ENCODE measurements at places on chromosomes 5 and 9. TPM values are rescaled to one million over a fixed set of nuclear protein-coding genes. Genes with fewer than 3 reads are reported as not detected.

Gene PTGS1
- 1.7 TPM for total RNA-seq

Gene CYLC2
- not detected for total RNA-seq

Gene TNC
- 29.6 TPM for total RNA-seq

Gene PCDHAC1
- total RNA-seq: not detected

Gene GABBR2
- total RNA-seq: not detected

Gene TAF11L6
- total RNA-seq: not detected

Gene NDST1
- 83.6 TPM for total RNA-seq

Gene KCNV2
- total RNA-seq: not detected

Gene OBP2B
- total RNA-seq: not detected

Gene IFNA6
- not detected for total RNA-seq

Gene SCGB3A2
- not detected for total RNA-seq

Gene CDC25C
- total RNA-seq: 16.9 TPM

Gene MED7
- total RNA-seq: 11.5 TPM

Gene NUDT12
- 17.2 TPM for total RNA-seq

Gene GNA14
- not detected for total RNA-seq

Gene GFI1B
- total RNA-seq: 0.06 TPM

Gene SPIN1
- 113 TPM for total RNA-seq

Gene SLC4A9
- total RNA-seq: not detected

Gene TOR1B
- total RNA-seq: 32.5 TPM

Gene ANKRD20A1
- not detected for total RNA-seq

Gene CD74
- total RNA-seq: 2.6 TPM

Gene BTNL3
- not detected for total RNA-seq

Gene PCDHGC4
- 0.69 TPM for total RNA-seq

Gene PCDHGB3
- 1.4 TPM for total RNA-seq

Gene SPAAR
- 0.38 TPM for total RNA-seq

Gene IL4
- not detected for total RNA-seq

Measured in LHCN-M2 (cell line).